COR-L47 (cell line): ENCODE measurements at places on chromosomes 2 and 18.

DNA sequence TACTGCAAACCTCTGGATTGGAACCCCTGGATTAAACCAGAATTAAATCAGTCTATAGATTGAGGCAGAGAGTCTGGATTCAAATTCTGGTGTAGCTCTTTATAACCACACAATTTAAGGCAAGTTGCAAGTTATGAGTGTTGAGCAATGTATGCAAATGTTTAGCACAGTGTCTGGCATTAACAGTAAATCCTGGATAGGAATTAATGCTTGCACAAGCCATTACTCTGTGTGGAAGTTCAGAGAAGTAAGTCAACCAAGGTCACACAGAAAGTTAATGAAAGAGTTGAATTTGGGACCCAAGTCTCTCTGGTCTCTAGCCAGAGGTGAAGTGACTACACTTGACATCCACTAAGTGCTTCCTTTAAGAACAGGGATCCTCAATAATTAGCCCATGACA, 2.0 kb upstream of the MARCO start:
- no peak for DNase-seq

GRCh38 chr2:221439761-221440479, 132.2 kb downstream of the EPHA4 start:
- DNase-seq = no peak

DNA sequence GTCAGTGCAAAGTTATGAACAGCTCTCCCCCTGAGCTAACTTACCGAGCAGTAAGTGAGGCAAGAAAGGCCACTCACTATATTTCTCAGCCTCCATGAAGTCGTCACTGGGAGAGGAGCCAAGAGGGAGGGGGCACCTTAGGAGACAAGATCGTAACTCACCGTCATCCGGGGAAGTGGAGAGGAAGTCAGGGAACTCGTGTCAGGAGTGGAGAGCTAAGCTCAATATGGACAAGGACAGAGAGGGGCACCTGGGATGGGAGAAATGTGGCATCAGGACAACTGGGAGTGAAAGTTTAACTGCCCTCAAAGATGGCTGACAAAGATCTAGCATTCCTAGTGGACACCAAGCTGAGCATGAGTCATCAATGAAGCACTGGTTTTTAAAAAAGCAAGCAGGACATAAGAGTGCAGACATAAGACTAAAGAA, 37.1 kb downstream of the BCL11A start:
- no peak for DNase-seq

DNA sequence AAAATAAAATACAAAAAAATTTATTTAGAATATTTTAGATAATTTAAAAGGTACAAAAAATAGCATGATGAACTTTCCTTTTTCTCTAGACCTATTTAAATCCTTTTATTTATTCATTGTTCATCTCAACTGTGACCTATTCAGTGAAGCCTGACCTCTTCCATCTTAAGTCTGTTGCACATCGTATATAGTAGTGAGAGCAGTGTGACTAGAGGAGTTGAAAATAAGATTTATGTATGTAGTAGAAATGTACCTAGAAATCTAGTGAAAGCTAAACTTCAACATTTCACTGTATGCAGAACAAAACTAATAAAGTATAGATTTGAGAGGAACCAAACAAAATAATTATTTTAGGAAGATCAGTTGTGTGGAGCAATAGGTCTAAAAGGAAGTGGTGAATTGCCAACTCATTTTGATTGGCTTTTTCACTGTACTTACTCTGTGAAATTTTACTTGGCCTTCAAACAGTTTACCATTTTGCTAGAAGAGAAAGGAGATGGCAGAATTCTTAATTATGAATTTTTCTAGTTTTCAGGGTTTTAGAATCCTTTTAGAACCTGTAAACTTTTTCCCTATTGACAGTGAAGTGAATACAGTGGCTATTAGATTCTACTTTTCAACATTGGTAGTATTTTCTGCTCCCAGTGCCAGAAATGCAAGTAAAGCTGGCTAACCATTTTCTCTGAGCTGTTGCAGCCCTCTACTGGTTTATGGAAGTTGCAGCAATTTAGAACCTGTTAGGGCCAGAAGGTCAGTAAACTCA, 11.0 kb downstream of the ANKRD12 start:
- peak; percentile 52 for DNase-seq

GRCh38 chr2:188291617-188292347, at the start of gene GULP1:
TSS of gene GULP1 (plus strand) at chr2:188291874. CDS start at chr2:188477703, 185,829 bp downstream.
- peak; percentile 43 for DNase-seq

GRCh38 chr2:95388091-95388692, 14.3 kb upstream of the FAHD2A start:
- no peak for DNase-seq

DNA sequence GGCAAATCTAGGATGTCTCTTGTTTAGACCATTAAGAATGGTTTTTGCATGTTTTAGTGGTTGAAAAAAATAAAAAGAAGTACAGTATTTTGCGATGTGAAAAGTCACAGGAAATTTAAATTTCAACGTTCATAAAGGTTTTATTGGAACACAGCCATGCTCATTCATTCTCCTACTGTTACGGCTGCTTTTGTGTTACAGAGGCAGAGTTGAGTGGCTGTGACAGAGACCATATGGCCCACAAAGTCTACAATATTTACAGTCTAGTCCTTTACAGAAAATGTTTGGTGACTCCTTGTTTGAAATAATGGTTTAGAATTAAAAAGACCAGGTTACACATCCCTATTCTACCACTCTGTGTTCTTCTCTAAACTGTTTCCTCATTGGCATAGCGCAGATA, 48.1 kb downstream of the MYOM1 start:
- DNase-seq = no peak

GRCh38 chr2:119553687-119554344, 9.6 kb downstream of the CFAP221 start:
- DNase-seq = no peak

DNA sequence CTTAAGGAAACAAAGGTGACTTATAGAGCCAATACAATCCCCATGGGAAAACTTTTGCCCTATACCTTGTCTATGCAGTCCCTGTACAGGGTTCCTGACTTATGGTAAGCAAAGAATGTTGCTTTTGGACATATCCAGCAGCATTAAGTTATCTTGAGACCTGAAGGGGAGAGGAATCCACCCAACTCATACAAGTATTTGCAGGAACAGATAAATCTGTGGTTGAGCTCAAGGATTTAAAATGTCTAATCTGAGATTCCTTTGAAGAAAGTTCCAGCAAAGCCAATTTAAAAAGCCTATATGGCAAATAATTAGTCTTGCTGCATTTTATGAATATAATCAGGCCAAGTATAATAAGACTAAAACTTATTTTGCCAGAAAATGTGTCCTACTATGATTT, 739.5 kb upstream of the CDH2 start:
- DNase-seq = no peak

GRCh38 chr2:187655001-187655400, 100.8 kb upstream of the TFPI start:
- no peak for DNase-seq

DNA sequence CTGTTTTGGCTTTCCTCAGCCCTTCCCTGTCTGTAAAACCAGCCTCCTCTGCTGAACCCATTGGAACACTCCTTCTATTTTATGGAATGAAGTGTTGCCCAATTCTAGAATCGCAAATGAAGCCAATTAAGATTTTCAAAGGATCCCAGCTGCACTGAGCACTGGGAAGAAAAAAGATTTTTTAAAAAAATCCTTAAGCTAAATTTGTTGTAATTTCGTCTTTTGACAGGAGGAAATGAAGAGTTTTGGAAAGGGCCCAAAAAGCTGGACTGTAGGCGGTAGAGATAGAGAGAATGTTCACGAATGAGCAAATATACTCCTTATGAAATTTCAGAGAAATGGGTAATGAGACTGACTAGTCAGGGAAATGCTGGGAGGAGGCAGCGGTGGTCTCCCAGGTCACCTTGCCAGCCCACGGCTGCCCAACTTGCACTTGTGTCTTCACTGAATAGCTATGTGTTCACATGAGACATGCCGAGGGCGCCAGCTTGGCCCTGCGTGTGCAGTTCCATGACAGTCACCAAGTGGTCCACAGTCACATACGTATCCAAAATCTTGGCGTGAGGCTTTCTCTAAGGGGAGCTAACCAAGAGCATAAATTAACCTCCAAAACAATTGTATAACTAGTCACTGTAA, 69.9 kb downstream of the SGPP2 start:
- no peak for DNase-seq

DNA sequence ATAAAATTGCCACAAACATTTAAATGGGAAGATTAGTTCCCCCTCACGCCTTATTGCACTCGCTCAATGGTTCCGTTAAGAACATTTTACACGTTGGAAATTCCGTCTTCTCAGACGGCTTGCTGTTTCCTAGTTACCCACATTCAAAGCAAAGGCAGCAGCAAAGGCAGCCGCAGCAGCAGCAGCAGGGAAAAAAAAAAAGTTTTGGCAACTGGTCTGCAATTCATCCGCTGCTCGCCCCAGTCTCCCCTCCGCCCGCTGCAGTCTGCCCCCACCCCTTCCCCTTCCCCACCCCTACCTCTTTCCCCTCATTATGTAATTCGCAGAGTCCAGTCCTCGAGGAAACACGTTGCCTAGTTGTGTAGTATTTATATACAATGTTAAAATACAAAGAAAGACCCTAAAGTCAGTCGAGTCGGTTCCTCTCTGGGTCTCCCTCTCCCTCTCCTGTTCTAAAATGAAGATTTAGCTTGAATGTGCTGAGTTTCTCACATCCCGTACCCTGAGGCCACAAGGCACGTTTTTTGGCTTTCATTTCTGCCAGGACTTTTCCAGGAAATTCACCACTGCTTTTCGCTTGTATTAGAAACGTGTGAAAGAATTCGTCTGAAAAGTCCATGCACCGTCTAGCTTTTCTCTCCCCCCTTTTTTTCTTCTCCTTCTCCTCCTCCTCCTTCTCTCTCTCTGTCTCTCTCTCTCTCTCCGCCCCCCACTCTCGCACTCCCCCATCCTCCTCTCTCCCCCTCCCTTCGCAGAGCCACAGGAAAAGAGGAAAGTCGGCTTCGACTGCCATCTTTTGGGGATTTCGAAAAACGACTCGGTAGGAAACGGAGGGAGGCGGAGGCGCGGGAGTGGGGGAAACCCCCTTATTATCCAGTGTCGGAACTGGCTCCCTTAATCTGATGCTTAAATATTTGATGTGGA, 140.0 kb downstream of the MEIS1 start:
- peak; percentile 74 for DNase-seq

DNA sequence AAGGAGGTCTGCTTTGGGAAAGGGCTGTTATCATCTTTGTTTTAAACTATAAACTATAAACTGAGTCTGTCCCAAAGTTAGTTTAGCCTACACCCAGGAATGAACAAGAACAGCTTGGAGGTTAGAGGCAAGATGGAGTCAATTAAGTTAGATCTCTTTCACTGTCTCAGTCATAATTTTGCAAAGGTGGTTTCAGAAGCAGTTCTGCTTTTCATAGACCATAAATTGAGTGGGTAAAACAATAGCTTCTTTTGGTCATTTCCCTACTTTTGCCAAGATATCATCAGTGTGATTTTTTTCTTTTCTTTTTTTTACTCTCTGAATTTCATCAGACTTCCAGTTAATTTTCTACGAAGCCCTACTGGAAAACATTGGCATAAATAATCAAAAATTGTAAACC, 117.0 kb downstream of the AP1S3 start:
- DNase-seq = no peak

DNA sequence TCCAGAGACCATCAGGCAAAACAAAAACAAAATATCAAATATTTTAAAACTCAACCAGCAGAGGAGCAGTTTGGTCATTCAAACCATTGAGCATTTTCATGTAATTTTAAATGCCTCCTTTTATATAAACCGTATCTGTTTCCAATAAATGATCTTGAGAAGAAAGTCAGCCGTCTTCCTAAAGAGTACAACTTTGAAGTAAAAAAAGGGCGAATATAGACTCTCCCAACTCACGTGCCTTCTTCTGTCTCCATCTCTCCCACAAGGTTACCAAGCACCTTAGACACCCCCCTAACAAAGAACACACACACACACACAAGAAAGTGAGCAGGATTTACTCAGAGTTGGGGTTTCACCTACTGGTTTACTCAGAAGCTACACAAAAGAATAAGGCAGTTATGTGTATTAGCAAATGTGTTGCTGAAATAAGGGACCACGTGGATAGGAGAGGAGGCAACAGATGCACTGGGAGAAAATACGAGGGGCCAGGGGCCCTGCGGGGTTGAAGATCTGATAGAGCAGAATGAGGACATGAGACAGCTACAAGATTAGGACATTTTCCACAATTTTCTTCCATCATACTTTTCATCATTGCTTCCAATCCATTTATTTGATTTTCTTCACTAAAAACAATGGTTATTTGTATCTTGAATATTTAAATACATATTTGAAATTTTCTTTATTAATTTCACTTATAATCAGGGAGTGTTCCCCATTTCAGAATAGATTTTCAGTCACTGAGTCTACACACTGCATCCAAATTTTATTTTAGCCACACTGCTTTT, 45.0 kb downstream of the EVA1A start:
- DNase-seq = no peak
